Muscle of leg (tissue), 16 donors: ENCODE measurements at places on chromosomes 16 and 17. TPM values are rescaled to one million over a fixed set of nuclear protein-coding genes. Genes with fewer than 3 reads are reported as not detected.

The CX3CL1 gene
- 4.8 TPM for polyA plus RNA-seq

The GAS2L2 gene
- not detected for polyA plus RNA-seq

The TRAPPC2L gene
- polyA plus RNA-seq, result 67.5 TPM

The HOXB6 gene
- polyA plus RNA-seq, result 1.1 TPM

The SCGB1C2 gene
- not detected for polyA plus RNA-seq

The TRIM72 gene
- 47.7 TPM for polyA plus RNA-seq

The VAT1L gene
- 3.6 TPM for polyA plus RNA-seq

The CHST6 gene
- polyA plus RNA-seq, result 6.9 TPM

The HSPB9 gene
- 0.41 TPM for polyA plus RNA-seq

The STAC2 gene
- polyA plus RNA-seq, result 0.17 TPM

The WIPI1 gene
- polyA plus RNA-seq, result 49.2 TPM

The SPATA22 gene
- polyA plus RNA-seq, result 1.4 TPM

- DNase-seq, result no peak
Observed at GRCh38 chr16:55261301-55261700, 62.7 kb upstream of the IRX6 start.

GRCh38 chr16:842061-842476, 41.5 kb upstream of the GNG13 start:
- DNase-seq, result peak; percentile 91

- DNase-seq, result no peak
Observed at GRCh38 chr17:65947831-65948230, 244.1 kb downstream of the CEP112 start.

GRCh38 chr16:72166954-72167561, 4.9 kb downstream of the PMFBP1 start:
- DNase-seq, result no peak

- no peak for DNase-seq
Observed at GRCh38 chr16:84598360-84598759, 19.5 kb downstream of the COTL1 start.

DNA sequence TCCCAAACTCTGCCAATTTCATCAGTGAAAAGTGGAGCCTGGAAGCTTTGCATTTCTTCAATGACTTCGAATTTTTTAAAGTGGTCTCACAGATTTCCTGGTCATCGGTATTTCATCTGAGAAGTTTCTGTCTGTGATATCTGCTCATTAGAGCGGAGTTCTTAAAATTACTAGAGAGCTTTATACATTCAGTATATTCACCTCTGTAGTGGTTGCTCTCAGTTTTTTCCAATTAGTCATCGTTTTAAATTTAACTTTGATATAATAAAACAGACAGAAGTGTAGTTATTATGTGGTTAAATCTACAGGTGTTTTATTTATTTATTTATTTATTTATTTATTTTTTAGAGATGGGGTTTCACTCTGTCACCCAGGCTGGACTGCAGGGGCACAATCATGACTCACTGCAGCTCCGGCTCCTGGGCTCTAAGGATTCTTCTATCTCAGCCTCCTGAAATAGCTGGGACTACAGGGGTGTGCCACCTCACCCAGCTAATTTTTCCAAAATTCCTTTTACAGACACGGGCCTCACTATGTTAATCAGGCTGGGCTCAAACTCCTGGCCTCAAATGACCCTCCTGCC, 16.0 kb downstream of the ARHGAP17 start:
- no peak for DNase-seq

DNA sequence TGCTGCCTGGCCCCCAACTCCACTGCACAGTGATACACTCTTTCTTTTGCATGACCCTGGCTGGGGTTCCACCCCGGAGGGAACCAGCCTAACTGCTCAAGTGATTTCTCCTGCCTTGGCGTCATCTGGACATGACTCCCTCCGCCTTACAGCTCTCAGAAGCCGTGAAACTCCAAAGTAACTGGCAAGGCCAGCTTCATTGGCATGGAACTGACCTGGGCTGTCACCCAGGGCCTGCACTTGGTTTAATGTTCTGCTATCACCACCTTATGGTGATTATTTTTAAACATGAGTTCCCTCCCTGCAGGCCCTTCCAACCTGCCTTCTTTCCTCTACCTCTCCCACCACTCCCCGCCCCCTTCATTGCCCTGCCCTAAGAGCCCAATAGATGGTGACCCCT, 139.7 kb upstream of the CDH5 start:
- DNase-seq, result peak; percentile 28

DNA sequence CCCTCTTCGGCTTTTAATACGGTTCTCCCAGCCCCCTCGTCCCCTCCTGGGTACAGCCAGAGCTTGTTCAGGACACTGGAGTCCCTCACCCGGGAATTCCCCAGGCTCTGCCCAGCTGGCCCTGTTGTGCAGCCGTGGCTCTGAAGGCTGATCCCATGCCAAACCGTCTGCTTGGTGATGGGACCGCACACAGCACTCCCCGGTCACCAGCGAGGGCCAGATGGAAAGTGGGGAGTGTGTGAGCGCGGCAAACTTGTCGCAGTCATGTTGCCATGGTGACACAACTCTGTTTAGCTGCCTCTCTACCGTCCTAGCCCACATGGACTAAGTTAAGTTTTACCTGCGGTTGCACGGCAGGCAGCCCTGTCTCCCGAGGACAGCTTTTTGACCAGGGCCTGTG, 107.9 kb downstream of the RAP1GAP2 start:
- peak; percentile 83 for DNase-seq

DNA sequence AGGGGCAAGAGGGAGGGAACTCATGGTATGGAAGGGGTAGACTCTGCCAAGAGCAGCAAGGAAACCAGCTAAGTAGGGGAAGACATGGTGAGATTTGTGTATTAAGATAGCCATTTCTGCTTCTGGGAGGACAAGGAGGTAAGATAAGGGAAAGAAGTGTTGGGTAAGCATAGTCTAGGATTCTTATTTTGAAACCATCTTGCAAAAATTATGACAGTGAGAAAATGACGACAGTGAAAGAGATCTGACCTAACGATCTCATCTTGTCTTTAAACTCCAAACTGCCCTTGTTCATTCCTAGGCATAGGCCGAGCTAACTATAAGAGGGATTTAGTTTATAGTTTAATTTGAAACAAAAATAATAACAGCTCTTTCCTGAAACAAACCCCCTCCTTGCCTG, 5.6 kb upstream of the RBL2 start:
- DNase-seq, result no peak

- DNase-seq, result no peak
Observed at GRCh38 chr16:3074860-3075522, 9.6 kb downstream of the IL32 start.

- peak; percentile 2 for DNase-seq
Observed at GRCh38 chr16:13519871-13520270, 400.1 kb upstream of the ERCC4 start.

GRCh38 chr16:28133666-28134065, 70.2 kb upstream of the GSG1L start:
- DNase-seq, result no peak

DNA sequence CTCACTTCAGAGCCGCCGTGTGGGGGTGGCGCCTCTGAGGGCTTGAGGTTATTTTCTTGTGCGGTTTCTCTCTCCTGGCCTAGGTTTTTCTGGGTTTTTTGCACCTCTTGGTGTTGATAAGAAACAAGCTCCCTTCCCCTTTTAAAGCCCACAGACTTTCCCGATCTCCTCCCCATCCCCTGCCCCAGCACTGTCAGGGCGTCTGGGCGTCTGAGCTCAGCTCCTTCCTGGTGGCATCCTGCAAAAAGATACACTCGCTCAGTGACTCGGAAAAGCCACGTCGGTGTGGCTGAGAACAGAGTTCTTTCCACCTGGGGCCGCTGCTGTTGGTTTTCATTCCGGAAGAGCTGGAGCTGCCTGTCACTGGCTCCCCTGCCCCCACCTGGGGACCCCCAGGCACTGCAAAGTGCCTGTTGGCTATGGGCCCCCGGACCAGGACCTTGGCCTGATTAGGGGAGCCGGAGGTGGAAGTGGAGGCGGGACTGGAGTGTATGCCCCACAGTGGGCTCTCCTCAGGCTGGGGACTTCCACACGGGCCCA, 14.5 kb downstream of the BAIAP2 start:
- no peak for DNase-seq

DNA sequence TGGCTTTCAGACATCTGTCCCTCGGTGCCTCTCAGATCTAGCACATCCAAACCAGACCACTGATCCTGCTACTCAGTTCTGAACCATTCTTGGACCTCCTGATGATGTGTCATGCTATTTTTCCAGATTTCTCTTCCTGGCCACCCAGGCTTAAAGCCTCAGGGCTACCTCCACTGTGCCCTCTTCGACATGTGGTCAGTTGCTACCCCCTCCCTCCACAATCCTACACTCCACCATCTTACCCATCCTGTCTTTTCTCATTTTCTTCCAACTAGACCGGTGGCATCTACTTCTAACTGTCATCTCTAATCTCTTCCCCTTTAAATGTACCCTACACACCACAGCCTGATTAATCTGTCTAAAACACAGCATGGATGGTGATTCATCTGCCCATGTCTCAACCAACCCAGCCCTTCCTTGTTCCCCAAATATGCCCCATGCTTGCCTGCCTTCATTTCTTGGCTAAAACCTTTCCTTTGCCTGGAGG, 478.6 kb downstream of the SLC39A11 start:
- no peak for DNase-seq

DNA sequence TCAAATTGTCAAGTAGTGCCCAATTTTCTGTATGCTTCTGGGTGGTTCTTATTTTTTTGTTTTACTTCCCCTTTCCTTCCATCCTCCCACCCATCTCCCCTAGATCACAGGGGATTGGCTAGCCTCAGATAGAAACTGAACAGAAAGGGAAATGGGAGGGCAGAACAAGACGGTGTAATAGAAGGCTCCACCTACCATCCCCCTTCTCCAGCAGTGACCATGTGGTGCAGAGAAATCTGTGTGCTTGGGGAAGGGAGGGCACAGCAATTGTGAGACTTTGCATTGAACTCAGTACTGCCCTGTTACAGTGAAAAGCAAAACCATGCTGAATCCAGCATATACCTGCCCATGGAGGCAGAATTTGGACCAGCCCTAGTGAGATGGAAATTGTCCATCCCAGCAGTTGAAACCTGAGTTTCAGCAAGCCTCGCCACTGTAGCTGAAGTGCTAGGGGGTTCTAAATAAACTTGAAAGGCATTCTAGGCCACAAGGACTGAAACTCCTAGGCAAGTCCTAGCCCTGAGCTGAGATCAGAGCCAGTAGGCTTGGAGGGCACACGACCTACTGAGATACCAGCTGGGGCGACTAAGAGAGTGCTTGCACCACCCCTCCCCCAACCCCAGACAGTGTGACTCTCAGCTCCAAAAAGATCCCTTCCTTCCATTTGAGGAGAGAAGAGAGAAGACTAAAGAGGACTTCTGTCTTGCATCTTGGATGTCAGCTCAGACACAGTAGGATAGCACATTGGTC, 5.2 kb downstream of the SLFN11 start:
- DNase-seq, result peak; percentile 74

GRCh38 chr17:33178681-33179080, 114.4 kb downstream of the ASIC2 start:
- DNase-seq, result no peak

- DNase-seq, result no peak
Observed at GRCh38 chr16:51003850-51004566, 147.1 kb downstream of the SALL1 start.

DNA sequence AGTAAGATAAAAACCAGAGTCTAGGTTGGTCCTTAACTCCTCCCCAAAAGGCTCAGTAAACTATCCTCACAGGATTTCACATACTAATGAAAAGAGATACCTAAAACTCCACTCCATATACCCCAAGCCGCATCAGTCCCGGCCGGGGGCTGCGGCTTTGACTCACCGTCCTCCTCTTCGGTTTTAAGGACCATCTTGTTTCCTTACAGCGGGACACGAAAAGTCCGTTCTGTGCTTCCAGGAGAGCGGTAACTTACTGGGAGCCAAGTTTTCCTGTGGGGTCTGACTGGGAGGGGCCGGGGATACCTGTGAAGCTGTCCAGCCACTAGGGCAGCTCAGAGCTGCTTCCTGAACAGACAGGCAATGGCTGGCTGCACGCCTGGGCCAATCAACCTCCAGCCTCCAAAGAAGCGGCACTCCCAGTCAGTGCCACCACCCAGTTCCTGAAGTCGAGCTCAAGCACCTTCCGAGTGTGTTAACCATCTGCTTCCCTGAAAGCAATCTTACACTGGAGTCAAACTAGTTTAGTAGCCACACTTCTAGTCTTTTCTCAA, 45.5 kb downstream of the CYTH1 start:
- DNase-seq, result peak; percentile 72

GRCh38 chr16:60463986-60464385, 1572.3 kb downstream of the CDH8 start:
- DNase-seq, result no peak

- DNase-seq, result no peak
Observed at GRCh38 chr17:497241-498034, 144.8 kb upstream of the RPH3AL start.

- DNase-seq, result peak; percentile 71
Observed at GRCh38 chr17:68640242-68640989, 39.2 kb upstream of the FAM20A start.

GRCh38 chr16:56695246-56695645, 13.0 kb downstream of the MT1X start:
- no peak for DNase-seq

DNA sequence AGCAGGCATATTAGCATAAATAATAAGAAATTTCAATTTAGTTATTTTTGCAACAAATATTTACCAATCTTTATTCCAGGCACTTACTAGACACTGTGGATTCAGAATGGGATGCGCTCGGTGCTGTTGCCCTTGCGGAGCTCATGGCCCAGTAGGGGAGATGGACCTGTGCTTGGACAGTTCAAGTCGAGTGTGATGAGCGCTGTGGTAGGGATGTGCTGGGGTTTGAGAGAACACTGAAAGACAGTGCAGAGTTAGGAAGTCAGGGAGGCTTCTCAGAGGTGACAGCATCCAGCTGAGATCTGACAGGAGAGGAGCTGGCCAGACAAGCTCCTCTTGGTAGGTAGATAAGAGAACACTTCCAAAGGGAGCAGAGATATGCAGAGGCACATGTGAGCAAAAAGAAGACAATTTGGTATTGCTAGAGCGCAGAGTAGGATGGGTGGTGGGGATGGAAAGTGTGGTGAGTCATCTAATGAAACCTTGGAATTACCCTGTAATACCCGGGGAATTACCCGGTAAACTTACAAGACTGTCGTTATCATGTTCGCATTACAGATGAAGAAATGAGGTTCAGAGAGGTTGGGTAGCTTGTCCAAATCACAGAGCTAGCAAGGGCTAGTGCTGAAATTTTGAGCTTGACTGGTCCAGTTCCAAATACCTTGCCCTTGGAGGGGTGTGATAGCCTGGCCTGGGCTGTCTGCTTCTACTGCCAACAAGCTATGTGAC, 298.1 kb upstream of the N4BP1 start:
- DNase-seq, result no peak

GRCh38 chr16:11675561-11676511, 7.6 kb downstream of the SNN start:
- no peak for DNase-seq

DNA sequence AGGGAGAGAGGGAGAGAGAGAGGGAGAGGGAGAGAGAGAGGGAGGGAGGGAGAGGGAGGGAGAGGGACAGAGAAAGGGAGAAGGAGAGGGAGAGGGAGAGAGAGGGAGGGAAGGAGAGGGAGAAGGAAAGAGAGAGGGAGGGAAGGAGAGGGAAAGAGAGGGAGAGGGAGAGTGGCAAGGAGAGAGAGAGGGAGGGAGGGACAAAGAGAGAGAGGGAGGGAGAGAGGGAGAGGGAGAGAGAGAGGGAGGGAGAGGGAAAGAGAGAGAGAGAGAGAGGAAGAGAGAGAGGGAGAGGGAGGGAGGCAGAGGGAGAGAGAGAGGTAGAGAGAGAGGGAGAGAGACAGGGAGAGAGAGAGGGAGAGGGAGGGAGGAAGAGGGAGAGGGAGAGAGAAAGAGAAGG, 73.5 kb downstream of the AXIN2 start:
- DNase-seq, result no peak

- no peak for DNase-seq
Observed at GRCh38 chr17:57984261-57984890, 3.7 kb downstream of the VEZF1 start.
